ENCODE measurements at places on chromosomes 4 and X.

DNA sequence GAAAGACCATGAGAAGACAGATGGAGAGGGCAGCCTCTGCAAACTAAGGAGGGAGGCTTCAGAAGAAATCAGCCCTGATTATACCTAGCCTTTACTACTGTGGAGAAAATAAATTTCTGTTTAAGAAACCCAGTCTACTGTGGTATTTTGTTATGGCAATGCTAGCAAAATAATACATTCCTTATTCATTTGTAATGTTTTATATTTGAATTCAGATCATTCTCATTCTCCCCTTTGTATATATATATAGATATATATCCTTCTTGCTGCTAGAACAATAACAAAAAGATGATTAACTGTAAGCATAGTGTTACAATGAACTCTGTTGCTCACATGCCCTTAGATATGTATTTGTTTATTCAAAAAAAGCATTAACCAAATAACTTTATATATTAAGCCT is 22.5 kb downstream of the DMD start:
- no peak for DNase-seq

GRCh38 chr4:74441744-74442143 is 3.2 kb upstream of the AREG start:
- DNase-seq: no peak

- DNase-seq: no peak
These were observed 32.9 kb upstream of the OTUD4 start for GRCh38 chr4:145213245-145213644.

DNA sequence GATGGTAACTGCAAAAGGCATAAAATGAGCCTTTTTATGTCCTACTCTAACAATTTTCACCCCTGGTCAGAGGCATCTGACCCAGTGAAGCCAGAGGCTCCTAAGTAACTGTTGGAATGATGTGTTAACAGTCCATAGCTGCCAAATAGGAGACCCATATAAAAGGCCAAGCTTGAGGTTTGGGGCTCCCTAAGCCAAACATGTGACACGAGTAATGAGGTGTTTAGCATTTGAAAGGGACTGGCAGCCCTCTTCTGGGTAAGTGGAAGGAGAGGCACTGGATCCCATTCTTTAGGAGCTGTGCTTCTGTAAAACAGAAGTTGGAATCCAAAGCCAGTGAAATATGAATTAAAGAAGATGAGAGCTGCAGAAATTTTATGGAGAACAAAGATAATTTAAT is 100.6 kb upstream of the PNPLA4 start:
- DNase-seq: no peak

DNA sequence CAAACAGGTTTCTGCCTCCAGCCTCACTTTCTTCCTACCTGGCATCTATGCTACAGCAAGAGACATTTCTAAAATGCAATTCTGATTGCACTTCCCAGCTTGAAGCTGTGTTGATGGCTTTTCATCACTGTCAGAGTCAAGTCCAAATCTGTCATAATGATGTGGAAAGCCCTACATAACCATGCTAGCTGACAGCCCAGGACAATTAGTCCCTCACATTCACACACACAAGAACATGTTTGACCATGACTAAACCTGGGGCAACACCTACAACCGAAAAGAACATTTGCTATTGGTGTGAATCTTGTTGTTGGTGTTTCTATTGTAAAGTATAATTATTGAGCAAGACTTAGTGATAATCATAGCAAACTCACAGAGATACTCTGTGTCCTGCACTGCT is 58.2 kb downstream of the PPM1K start:
- DNase-seq: no peak

- DNase-seq: no peak
These were observed 225.0 kb downstream of the GRIA3 start for GRCh38 chrX:123408821-123409737.

DNA sequence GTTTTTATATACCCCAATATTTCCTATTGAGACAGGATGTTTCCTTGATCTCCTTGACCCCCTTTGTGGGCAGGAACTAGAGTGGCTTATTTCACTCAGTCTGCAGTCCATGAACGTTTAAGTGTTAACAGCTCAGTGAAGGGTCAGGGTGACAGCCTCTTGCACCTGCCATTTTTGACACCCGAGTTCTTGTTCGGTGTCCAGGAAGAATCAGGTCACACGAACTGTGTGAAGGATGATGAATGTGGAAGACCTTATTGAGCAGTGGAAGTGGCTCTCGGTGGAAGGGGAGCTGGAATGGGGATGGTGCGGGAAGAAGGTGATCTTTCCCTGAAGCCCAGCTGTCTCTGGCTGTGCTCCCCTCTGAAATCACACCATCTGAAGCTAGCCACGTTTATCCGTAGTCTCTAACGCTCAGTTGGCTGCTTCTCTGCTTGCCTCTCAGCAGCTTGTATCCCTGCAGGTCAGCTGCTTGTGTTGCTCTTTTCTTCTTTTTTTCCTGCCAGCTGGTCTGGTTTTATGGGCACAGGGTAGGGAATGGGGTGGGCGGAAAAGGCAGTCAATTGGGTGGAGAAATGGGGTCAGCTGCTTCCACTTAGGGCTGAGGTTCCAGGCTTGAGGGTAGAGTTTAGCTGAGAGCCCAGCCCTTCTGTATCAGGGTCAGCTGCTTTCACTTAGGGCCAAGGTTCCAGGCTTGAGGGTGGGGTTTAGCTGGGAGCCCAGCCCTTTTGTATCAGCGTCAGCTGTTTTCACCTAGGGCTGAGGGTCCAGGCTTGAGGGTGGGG is 29.0 kb upstream of the CCNG2 start:
- DNase-seq: no peak

DNA sequence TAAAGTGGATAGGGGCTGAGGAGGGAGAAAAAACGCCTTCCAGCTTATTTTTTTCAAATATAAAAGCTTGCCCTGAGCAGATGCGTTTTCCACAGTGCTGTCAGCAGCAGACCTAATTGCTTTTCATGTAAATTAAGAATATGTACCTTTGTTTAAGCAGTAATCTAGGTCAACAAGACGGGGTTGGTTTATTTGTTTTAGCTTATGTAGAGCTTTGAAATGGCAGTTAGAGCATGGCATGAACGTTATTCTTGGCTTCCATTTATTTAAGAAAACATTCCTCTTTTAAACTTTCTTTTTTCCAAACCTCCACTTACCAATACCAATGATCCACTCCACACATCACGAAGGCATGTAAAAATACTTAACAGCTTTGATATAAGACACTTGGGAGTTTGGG is 220.3 kb upstream of the TENM3 start:
- no peak for DNase-seq

DNA sequence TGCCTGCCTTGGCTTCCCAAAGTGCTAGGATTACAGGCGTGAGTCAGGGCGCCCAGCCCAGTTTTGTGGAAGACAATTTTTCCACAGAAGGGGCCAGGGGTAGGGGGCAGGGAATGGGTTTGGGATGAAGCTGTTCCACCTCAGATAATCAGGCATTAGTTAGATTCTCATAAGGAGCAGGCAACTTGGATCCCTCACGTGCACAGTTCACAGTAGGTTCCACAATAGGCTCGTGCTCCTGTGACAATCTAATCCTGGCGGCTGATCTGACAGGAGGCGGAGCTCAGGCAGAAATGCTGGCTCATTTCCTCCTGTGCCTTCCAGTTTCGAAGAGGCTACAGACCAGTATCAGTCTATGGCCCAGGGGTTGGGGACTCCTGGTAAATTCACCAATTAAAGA is 491.6 kb upstream of the AADAT start:
- no peak for DNase-seq

DNA sequence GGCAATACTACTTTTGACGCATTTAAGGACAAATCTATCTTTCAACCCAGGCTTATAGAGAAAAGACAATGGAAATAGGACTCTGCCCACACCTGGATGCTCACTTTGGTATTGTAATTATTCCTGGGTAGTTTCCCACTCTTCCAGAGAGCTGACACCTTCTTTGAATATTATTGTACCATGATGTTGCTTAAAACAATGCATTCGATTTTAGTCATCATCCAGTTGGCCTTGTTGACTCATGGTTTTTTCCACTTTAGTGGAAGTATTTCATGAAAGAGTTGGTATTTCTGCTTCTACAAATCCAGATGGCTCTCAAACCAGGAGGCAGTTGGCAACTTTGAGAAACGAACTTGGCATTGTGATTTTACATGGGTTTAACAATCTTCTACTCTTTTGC is 124.2 kb downstream of the ENOX2 start:
- DNase-seq: no peak

DNA sequence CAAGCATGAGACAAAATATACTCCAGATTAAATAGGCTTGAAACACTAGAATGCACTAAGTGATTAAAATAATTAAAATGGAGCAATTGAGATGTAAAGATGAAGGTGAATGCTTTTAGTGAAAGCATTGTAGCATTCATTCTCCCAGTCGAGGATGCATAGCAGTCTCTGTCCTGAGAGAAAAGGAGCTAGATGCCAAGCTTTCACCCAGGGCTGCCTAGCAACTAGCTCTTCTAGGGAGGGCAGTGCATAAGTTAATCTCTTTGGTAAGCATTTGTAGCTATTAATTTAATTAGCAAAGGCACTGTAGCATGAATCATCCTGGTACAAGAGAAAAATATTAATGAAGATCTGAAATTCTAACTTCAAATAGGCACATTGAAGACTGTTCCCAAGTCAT is 1014.8 kb downstream of the C4orf33 start:
- no peak for DNase-seq

- peak; percentile 54 for DNase-seq
These were observed 27.8 kb upstream of the FTHL17 start for GRCh38 chrX:31099536-31100090.

- DNase-seq: no peak
These were observed 190.2 kb downstream of the SMIM20 start for GRCh38 chr4:26104056-26104685.

DNA sequence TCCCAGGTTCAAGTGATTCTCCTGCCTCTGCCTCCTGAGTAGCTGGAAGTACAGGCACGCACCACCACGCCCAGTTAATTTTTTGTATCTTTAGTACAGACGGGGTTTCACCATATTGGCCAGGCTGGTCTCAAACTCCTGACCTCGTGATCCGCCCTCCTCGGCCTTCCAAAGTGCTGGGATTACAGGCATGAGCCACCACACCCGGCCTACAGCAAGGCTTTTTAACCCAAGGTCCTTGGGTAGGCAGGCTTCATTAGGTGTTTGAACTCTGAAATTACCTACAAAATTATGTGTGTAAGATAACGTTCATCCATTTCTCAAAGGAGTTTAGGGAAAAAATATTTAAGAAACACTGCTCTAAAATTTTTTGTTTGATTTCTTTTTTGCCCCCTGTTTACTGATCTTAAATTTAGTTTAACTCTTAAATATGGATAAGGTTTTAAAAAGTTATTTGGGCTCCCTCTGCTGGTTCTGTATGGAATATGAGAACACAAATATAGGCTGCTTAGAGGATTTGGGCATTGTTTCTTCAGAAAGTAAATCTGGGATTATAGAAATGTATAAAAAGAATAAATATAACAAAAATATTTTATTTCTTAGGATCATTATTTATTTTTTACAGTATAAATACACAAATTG is 92.8 kb downstream of the CBR4 start:
- peak; percentile 12 for DNase-seq

DNA sequence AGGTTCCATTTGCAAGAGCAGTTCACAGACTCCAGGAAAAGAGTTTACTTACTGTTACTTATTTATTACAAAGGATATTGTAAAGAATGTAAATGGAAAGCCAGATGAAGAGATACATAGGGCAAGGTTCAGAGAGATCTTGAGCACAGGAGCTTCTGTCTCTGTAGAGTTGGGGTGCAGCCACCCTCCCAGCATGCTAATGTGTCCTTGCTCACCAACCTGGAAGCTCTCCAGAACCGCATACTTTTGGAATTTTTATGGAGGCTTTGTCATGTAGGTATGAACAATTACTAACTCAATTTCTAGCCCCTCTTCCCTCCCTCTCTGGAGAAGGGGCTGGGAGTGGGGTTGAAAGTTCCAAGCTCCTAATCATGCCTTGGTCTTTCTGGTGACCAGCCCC is 857.2 kb downstream of the RPA4 start:
- no peak for DNase-seq
